H4 (cell line): ENCODE measurements at places on chromosomes 12 and 14. TPM values are rescaled to one million over a fixed set of nuclear protein-coding genes. Genes with fewer than 3 reads are reported as not detected.

DNA sequence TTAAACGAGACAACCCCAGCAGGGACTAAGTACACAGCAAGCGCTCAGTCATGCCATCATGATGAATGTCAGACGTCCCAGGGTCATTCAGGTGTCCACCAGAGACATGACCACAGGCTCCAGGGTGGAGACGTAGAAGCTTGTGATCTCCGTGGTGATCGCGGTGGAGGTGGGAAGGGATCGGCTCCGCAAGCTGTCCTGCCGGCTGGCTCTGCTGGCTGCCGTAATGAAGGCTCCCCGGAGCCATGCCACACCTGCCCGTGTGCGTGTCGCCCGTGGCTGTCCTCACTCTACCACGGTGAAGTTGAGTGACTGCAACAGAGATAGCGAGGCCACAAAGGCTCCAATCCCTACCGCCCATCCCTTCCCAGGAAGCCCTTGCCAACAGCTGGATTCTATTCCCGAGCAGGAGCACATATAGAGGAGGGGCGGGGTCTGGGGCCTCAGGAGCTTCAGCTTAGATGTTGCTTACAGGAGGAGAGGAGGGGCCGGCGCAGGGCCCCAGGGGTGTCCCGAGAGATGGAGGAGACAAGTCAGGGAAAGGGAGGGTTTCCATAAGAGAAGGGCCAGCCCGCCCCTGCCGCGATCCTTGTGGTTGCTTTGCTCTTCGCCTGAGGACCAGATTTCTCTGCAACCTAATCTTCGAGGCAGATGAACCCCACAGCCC lies 332.6 kb upstream of the SFSWAP start:
- DNase-seq, result no peak

GRCh38 chr14:61701946-61702345 lies 6.6 kb downstream of the HIF1A start:
- DNase-seq, result no peak

Gene C14orf132
- total RNA-seq, result 7.4 and 9.4 TPM in 2 replicates

DNA sequence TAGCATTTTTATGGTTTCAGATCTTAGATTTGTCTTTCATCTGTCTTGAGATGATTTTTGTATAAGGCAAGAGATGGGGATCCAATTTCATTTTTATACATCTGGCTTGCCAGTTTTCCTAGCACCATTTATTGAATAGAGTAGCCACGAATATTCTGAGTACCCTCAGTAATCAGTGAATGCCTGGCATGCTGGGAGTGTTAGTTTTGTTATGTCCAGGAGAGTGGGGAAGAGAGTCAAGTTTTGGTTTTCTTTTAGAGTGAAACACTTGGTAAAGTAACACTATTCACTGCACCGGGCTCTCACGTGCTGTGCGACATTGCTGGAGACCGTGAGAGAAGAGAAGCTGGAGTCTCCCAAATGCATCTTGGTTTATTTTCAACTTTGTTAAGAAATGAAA lies 31.3 kb downstream of the DERA start:
- no peak for DNase-seq

DNA sequence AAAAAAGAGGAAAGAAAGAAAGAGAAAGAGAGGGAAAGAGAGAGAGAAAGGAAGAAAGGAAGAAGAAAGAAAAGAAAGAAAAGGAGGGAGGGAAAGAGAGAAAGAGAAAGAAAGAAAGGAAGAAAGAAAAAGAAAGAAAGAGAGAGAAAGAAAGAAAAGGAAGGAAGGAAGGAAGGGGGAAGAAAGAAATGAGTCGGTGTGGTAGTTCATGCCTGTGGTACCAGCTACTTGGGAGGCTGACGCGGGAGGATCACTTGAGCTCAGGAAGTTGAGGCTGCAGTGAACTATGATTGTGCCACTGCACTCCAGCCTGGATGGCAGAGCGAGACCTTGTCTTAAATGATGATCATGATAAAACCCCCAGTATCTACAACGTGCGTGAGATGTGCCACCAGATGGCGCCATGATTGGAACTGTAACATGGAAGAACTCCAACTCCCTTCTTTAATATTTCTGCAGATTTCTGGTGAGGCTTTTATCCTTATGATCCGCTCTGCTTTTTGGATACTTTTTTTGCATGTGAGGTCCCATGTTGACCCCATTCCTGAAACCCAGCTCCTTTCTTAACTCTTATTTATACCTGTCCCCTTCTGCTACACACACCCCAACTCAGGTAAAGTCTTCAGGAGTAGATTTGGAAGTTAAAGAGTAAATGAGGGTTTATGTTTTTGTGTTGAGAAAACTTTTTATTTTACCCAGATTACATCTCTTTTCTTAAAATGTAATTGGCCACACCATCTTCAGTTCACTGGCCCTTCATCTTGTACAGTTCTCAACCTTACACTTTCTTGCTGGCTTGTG lies 25.6 kb downstream of the RNASE10 start:
- DNase-seq, result peak; percentile 63

DNA sequence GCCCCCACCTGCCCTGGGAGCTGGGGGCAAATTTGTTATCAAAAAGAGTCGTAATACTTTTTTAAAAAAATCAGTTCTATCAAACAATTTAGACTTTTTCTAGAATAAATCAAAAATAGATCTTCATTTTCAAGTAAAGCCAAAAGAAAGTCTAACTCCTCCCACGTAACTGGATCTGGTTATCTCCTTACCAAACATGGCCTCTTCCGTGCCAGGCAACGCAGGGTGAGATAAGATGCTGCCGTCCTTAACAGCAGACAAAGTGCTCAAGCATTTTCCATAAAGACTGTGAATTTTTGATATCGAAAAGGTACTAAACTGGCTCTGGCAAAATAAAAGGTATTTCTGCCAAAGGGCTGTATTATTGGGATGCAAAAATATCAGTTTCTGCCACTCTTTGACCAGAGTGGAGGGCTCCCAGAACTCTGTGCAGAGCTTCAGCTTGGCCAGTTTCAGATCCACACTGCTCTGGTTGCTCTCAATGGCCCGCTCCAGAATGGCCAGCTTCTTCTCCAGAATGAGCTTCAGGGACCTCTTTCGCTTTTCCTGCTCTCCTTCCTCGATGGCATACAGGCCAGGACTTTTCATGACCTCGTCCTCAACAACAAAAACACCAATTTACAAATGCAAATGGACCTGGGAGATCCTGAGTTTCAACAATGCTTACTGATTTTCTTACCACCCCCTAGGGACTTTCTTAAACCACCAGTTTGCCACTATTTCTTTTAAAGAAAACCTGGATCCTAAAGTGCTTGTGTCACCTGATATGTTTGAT lies 29.0 kb downstream of the NRDE2 start:
- no peak for DNase-seq

Gene CLEC1A
- total RNA-seq, result 0.50 and 1.4 TPM in 2 replicates

Gene STON2
- 6.3 and 6.9 TPM in 2 replicates for total RNA-seq

GRCh38 chr12:20372326-20373096 lies 4.2 kb downstream of the PDE3A start:
- DNase-seq, result no peak

DNA sequence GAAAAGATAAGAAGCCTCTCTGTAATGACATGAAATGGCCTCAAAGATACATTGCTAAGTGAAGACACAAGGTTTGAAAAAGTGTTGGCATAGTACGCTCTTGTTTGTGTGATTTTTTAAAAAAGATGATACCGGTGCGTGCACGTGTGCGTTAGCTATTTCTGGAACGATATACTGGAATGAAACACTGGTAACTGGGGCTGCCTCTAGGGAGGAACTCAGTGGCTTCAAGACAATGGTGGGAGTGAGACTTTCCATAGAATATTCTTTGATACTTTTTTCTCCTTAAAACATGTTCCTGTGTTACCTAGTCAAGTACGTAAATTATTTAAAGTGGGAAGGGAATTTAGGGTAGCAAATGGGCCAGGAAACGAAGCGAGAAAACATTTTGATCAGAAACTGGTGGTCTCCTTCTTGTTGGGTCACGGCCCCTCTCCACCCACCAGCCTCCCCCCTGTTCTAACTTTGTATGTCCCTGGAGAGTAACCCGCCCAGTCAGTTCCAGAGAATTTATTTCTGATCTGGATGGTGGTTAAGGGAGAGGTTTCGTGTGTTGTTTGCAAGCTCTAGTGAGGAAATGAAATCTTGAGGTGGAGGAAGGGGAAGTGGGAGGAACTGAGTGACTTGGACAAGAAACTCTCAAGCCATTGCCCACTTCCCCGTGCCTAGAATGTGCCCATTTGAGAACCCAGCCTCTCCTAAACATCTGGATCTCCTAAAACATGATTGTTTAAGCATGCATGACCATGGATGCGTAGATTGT lies 6.6 kb downstream of the FGF6 start:
- DNase-seq, result no peak

GRCh38 chr14:89540009-89540829 lies 123.2 kb upstream of the FOXN3 start:
- DNase-seq, result peak; percentile 96

DNA sequence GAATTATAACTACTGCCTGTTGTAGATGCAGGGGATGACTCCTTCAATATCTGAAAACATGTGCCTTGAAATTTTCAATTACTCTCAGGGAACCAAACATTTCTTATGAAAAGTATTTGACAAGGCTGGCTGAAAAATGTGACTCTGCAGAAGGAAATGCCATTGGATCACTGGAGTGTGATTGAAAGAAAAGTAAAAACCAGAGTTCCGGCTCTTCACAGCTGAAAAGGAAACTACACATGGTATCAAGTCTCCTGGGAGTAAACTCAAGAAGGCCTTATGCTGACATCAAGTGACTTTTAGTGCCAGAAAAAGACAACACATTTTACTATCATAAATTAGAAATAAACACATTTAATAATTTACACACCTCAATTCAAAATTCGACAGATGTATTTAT lies 693.0 kb downstream of the LRFN5 start:
- no peak for DNase-seq

Gene GPR68
- 0.04 TPM in 1 of 2 replicates, not detected in the other for total RNA-seq

GRCh38 chr14:37590428-37591139 lies 4.5 kb downstream of the FOXA1 start:
- DNase-seq, result no peak

Gene LBHD2
- not detected in 2 replicates for total RNA-seq

- DNase-seq, result no peak
Observed at GRCh38 chr12:91695964-91696363, 449.7 kb downstream of the BTG1 start.

GRCh38 chr14:66650491-66650911 lies 142.6 kb downstream of the GPHN start:
- no peak for DNase-seq

Gene OR4N5
- total RNA-seq, result not detected in 2 replicates

GRCh38 chr14:100325231-100325632 lies 2.1 kb downstream of the SLC25A47 start:
- DNase-seq, result no peak

Gene OR4K1
- not detected in 2 replicates for total RNA-seq

DNA sequence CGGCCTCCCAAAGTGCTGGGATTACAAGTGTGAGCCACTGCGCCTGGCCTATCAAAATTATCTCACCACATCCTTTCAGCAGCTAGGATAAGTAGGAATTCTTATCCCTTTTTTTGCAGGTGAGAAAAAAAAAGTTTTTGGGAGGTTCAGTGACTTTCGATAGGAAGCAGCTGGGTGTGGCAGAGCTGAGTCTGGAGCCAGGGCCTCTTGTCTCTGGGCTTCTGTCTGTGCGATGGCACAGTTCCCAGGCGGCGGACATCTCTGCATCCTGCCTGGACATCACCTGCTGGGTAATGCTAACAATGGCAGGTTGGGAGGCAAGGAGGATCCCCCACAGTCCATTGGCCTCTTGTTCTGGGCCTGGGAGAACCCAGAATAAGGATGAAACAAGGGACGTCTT lies 12.5 kb downstream of the NRXN3 start:
- no peak for DNase-seq
